MG63 (cell line): ENCODE measurements at places on chromosomes 5 and 9. TPM values are rescaled to one million over a fixed set of nuclear protein-coding genes. Genes with fewer than 3 reads are reported as not detected.

Gene THBS4
- 0.10 and 0.89 TPM in 2 replicates for total RNA-seq

Gene PTPRD
- not detected in 2 replicates for total RNA-seq

Gene FCHO2
- 4.2 and 4.4 TPM in 2 replicates for total RNA-seq

Gene FST
- total RNA-seq, result 114 and 131 TPM in 2 replicates

DNA sequence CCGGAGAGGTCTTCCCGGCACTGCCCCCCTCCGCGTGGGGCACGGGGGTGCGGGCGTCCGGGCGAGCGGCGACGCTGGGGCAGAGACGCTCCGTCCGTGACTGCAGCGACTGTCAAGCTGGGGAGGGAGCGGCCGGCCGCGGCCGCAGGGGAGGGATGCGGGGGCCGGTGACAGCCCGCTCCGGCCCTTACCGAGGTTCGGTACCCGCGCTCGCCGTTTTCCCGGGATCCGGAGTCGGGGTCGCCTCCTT, 400 bp downstream of the KDM4C start:
- DNase-seq, result peak; percentile 4

- DNase-seq, result no peak
These were observed 101.5 kb downstream of the DEPDC1B start for GRCh38 chr5:60598424-60598823.

DNA sequence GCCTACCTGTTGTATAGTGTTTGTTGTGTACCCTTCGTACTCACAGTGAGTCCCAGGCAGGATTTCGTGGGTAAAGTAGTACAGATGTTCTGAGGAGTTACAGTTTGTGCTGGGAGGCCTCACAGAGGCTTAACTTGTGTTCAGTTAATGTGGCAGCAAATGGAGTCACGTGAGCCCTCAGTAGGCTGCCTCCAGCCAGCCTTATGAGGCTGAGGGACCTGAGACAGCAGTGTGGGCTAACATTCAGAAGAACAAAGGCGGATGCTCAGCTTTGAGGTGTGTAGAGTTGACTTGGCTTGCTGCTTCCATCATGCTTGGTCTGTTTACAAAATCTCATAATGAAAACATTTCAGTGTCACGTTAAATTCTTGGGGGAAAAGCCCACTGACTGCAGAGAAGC, 118.1 kb downstream of the TRIO start:
- DNase-seq, result no peak

DNA sequence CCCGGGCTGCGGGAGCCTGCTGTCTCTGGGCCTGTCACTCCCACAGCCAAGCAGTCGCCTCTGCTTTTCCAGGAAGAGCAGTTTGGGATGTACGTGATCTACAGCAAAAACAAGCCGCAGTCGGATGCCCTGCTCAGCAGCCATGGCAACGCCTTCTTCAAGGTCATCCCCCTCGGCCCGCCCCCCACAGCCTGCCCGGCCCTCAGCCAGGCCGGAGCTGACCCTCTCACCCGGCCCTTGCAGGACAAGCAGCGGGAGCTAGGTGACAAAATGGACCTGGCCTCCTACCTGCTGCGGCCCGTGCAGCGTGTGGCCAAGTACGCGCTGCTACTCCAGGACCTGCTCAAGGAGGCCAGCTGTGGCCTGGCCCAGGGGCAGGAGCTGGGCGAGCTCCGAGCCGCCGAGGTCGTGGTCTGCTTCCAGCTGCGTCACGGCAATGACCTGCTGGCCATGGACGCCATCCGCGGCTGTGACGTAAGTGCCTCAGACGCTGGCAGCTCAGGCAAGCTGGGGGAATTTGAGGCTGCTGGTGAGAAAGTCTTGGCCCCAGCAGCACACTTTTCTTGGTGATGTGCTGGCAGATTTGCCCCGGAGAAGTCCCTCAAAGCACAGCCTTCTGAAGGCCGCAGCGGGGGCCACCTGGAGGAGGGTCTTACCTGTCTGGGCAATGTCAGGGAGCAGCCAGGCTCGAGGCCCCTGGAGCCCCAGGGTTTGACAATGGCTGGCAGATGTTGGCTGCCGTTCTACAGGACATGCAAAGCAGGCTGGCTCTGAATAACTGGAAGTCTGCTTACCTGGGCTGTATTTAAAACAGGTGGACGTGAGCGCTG, 20.1 kb upstream of the LRRC14B start:
- no peak for DNase-seq

GRCh38 chr5:171581781-171582180, 162.3 kb downstream of the FGF18 start:
- DNase-seq, result peak; percentile 52

GRCh38 chr9:105117234-105117633, 127.2 kb upstream of the SLC44A1 start:
- DNase-seq, result no peak

DNA sequence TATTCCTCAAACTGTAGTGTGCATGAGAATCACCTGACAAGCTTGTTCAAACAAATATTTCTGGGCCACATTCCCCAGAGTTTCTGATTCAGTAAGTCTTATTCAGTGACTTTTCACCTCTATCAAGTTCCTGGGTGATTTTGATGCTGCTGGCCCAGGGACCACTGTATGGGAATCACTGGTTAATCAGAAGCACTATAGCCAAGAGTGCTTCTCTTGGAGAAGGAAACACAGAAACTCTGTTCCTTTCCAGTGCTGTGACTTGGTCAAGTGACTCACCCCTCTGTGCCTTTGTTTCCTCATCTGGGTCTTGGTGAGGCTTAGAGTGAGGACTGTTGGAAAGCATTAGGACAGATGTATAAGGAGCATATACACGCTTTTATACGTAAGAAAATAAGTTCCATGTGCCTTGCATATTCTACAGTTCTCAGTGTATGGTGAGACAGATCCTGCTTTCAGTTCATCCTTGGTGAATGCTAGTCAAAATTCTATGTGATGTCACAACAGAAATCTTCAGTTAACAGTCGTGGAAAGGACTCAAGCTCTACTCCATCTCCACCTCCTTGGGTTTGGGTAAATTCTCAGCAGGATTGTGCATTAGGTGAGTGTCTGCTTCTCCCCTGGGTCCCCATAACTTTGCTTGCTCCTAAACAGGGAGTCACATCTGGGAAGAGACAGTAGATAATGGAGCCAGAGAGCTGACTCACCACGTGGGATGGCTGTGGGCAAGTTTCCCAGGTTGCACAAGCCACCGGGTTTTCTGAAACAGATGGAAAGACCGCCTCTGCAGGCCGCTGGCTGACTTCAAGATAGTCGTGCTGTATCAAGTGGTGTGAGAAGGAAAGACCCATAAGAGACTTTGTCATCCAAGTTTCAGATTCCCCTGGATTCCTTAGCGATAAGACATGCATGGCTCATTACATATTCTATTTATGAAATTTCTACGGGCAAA, 117.0 kb downstream of the NXNL2 start:
- peak; percentile 97 for DNase-seq

- DNase-seq, result peak; percentile 39
These were observed 2.6 kb upstream of the CCDC187 start for GRCh38 chr9:136306211-136307208.

- DNase-seq, result no peak
These were observed 97.6 kb downstream of the SEMA6A start for GRCh38 chr5:116476897-116477537.

- no peak for DNase-seq
These were observed 233.9 kb upstream of the RPS23 start for GRCh38 chr5:82512025-82512424.

DNA sequence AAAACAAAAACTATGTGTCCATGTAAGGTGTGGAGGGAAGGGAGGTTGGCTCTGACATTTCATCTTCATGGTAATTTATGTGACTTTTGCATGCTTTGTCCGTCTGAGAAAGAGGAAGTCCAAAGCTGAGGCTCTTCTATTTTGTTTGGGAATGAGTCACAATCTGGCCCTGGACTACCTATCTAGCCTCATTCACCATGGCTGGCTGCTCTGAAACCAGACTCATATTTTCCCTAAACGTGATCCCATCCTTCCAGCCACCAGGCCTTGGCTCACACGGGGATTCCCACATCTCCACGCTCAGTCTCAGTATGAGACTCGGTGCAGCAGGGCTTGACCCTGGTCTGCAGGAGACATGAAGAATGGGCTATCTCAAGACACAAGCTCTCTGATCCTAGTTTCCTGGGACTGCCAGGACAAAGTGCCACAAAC, 672.8 kb downstream of the ACTL7B start:
- peak; percentile 78 for DNase-seq

GRCh38 chr5:112186401-112186990, 232.6 kb downstream of the EPB41L4A start:
- no peak for DNase-seq

- DNase-seq, result no peak
These were observed 639 bp upstream of the SLC2A8 start for GRCh38 chr9:127396253-127396807.

GRCh38 chr9:128683340-128684064, 5.5 kb upstream of the SET start:
- DNase-seq, result peak; percentile 46

DNA sequence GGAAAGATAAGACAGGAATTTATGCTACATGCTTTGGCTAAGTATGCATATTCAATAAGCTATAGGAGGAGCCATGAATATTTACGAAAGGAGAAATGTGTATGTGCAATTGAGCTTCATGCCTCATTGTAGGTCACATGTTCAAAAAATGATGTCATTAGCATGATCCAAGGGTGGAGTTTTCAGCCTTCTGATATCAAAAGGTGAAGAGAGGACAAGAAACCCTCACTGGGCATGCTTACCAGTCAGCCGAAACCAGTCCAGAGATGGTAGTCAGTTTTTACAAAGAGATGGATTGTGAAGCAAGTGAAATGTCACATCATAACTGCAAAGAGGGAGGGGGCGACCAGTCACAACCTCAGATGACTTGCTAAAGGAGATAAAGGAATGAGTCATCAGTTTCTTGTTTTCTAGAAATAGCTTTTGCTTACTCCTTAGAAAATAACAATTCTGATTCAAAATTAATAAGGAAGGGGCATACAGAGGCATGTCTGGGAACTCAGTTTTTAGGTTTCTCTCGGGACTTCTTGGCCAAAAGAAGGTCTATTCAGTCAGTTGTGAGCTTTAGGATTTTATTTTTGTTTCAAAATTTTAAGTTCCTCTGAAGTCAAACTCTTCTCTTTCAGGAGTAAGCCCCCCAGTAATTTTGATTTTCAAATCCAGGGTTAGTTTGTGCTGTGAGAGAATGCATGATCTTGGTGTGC, 1067.8 kb upstream of the EDIL3 start:
- DNase-seq, result no peak

DNA sequence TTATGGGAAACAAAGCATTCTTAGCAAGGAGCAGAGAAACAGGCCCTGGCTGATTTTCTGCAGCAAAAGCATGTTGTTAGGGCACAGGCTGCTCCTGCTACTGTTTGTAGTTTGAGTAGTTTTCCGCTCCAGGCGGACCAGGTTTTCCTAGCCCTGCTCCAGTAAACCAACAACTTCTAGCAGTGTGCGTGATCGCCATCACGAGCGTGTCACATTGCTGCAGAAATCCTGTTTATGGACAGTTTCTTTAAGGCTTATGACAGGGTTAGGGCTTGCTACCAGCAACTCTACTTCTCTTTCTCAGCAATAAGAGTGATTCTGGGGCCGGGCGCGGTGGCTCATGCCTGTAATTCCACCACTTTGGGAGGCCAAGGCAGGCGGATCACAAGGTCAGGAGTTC, 803.9 kb upstream of the CDH10 start:
- DNase-seq, result no peak

DNA sequence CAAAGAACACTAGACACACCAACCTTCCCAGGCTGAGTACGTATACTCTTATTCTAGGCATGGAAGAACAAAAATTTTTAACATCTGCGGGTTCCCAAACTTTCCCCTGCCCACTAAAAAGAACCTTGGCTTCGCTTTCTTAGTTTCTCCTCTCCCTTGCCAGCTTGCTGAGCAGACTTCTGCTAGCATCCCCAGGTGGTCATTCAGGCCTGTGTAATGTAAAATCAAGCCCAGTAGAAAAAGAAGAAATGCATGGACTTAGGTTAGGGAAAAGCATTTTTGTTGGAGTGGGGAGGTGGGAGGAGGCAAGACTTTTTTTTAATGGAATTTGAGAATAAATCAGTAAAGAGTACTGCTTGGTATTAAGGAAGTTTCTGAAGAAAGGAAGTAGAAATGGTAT, 331.0 kb upstream of the TLE4 start:
- DNase-seq, result no peak

DNA sequence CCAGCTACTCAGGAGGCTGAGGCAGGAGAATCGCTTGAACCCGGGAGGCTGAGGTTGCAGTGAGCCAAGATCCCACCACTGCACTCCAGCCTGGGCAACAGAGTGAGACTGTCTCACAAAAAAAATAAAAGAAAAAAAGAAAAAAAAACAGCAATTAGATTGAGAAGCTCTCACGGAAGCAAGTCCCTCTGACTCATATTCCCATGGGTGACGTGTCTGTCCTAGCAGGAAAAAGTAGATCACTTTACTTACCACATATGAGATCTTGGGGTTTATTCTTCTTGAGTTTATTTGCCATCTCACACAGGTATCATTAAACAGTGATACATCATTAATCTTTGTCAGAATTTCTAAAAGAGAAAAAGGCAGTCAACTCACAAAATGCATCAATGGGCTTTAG, 62.6 kb downstream of the SUSD1 start:
- peak; percentile 6 for DNase-seq

- DNase-seq, result no peak
These were observed 4.8 kb downstream of the ATP6V1G1 start for GRCh38 chr9:114592356-114592755.

DNA sequence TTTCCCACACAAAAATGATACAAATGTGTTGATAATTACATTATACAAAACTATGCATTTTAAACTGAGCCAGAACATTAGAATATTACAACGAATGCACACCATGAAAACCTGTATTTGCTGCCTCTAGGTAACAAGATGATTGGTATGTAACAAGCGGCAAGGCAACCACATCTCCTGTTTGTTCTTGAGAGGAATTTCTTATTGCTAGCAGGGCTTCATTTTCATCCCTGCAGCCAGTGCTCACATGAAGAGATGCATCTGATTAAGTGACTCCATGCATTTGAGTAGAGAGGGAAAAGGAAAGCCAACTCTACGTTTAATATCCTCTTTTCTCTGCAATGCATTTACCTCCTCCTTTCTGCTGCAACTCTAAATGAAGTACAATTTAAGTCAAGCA, 36.6 kb downstream of the FRMD3 start:
- DNase-seq, result no peak
